Stimulated activated CD8-positive, alpha-beta memory T cell treated with anti-CD3 and anti-CD28 coated beads, Interleukin-4, amount 100 ng/mL, for 1 hour (primary cell): ENCODE measurements at places on chromosomes 2 and 18.

DNA sequence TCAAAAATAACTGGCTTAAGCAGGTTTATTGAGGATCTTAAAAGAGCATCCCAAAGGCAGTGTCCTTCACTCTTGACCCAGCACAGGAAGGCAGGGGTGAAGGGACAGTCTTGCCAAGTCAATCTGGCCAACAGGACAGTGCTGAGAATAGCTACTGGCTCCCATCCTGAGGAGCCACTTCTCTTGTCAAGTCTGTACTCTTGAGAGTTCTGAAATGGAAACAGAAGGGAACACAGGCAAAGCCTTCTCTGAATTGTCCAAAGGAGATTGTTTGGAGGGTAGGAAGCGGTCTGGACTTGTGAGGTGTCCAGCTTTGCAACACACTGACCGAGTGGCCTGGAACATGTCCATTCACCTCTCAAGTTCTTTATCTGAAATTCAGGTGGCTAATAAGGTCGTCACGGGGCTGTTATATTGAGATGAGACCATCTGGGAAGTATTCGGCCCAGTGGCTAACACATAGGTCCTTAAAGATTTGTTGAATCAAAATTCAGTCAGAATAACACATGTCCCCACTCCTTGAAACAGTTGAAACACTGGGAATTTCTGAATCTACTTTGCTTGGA lies 99.5 kb upstream of the FHL2 start:
- DNase-seq: no peak

GRCh38 chr18:49002045-49002444 lies 51.3 kb upstream of the SMAD7 start:
- no peak for DNase-seq

DNA sequence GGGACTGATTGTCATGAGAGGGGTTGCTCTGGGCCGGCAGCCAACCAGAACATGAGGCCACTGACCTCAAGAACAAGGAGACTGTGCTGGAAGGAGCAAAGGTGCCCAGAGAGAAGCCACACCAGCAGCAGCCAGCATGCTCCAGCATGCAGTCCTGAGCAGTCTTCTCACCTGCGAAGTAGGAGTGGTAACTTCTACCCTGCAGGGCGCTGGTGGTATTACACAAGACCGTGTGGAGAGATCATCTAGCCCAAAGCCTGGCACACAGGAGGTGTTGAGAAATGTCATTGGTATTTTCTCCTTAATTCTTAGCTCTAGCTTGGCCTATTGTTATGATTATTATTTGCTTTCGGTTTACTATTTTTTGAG lies 132.7 kb downstream of the TSN start:
- DNase-seq: no peak

GRCh38 chr2:208189069-208189809 lies 591 bp downstream of the C2orf80 start:
- no peak for DNase-seq

GRCh38 chr2:239053801-239054503 lies 206.1 kb downstream of the TWIST2 start:
- DNase-seq: no peak

DNA sequence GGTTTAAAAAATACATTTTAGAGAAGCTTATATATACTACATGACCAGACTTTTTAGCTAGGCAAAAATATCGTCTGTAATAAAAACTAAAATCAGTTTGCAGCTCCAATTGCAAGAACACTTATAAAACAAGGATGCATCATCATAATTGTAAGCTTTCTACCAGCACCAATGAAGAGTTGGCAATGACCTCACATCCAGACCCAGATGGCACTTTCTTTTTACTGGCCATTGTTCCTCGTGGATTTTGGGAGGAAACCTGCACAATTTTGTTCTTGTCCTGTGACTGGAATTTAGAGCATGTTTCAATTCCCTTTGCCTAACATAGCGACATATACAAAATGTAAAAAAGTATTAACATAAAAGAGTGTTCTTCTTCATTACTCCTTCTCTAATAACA lies 174.3 kb downstream of the ZNF521 start:
- no peak for DNase-seq

DNA sequence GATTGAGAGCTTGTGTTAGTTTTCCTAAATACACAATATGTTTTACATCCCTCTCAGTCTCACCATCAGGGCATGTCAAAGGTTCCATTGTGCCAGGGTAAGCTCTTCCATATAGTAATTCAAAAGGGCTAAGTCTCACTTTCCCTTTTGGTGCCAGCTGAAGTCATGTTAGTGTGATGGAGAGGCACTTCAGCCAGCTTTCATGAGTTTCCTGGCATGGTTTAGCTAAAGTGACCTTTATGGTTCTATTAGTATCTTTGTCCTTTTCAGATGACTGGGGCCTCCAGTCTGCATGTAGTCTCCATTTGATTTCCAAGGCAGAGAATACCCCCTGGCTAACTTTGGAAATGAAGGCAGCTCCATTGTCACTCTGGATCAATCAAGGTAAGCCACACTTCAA lies 27.2 kb downstream of the NAT8 start:
- no peak for DNase-seq

GRCh38 chr2:15432642-15433256 lies 128.4 kb downstream of the NBAS start:
- no peak for DNase-seq
